ENCODE measurements at places on chromosomes 1 and 21.

DNA sequence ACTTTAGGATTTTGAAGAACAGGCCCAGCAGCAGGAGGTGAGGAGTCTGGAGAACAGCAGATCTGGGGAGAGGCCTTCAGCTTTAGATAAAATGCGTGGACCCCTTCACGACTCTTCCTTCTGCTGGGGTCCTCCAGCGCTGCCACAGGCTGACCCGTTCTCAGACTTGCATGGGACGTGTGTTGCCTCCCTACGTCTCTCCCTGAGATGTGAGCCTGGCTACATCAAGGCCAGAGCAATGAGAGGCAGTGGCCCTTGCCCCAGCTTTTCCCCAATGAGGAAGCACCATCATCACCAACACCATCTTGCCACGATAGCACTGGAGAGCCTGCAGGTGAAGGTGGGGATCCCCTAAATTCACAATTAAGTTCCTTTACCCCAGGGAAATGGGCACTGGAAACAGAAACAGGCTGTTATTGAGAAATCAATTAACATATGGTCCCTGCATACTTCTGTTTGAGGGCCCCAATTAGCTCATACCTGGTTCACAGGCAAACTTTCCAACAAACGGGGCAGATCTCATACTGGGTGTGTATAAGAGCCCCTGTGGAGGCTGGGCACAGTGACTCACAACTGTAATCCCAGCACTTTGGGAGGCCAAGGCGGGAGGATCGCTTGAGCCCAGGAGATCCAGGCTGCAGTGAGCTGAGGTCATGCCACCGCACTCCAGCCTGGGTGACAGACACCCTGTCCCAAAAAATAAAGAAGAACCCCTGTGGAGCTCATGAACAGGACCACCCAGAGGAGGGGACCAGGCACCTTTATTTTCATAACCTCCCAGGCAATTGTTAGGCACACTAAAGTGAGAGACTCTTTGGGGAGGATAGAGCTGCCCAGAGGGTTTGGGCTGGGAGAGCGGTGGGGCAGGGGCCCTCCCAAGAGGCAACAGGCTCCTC, 12.1 kb upstream of the ADAMTSL4 start:
- DNase-seq = no peak

- DNase-seq = no peak
Observed at GRCh38 chr1:203563291-203563690, 63.3 kb upstream of the ATP2B4 start.

DNA sequence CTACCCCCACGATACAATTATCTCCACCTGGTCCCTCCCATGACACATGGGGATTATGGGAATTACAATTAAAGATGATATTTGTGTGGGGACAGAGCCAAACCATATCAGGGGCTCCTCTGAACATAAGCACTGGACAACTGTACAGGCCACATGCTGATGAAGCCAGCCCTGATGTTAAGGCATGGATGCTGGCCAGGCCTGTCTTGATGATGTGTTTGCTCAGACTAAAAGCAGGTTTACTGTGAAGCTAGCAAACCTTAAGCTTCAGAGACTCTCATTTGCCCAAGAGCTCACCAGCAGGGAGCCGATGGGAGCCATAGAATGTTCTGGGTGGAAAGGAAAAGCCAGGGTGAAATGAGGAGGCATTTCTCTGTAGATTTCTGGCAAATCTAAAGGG, 135.3 kb upstream of the KCNK1 start:
- no peak for DNase-seq

DNA sequence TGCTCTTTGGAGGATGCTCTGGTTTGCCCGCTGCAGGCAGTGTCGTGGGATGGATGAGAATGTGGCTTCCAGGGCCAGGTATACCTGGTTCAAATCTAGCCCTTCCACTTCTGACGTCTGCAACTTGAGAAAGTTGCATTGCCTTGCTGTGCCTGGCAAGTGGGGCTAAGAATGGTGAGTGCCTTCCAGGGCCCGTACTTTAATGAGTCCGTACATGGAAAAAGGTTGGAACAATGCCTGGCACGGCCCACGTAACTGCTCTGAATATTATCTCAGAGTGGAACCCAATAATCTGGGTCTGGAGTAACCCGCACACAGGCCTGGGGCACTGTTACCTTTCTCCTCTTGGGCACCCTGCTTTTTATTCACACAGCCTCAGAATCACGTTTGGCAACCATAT, 146.7 kb upstream of the EDN2 start:
- no peak for DNase-seq

GRCh38 chr1:42266253-42267135, 68.5 kb downstream of the FOXJ3 start:
- DNase-seq = no peak

- no peak for DNase-seq
Observed at GRCh38 chr1:38580594-38580993, 279.0 kb downstream of the RRAGC start.

DNA sequence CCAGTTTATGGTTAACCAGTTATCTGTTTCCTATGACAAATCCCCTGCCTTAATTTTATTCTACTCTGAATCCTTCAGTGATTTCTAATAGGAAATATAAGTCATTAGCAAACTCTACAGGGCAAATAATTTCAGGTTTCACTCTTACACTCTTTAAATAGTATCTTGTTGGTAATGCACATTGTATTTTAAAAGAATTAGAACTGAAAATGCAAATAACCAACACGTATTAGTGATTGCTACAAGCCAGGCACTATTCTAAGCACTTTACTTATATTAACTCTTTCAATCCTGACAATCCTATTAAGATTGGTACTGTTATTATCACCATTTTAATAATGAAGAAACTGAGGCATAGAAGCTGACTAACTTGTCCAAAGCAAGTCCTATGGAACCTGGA, 48.3 kb upstream of the LHX8 start:
- DNase-seq = no peak

DNA sequence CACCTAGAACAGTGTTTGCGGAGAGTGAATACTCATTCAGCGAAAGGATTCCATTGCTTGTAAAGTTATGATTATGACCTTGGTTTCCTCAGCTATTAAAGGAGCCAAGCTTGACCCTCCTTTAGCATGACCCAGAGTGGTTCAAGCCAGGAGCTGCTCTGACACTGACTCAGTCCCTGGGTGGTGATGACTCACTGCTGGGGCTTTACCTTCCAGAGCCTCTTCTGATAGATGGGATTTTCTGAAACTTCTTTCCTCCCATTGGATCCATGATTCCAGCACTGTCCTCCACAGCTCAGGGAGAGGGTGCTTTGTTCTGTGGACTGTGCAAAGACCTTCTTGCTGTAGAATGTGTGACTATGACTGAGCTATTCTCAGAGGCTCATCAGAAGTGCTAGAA, 77.4 kb downstream of the S1PR1 start:
- DNase-seq = no peak

GRCh38 chr1:233582439-233582838, 31.5 kb upstream of the KCNK1 start:
- DNase-seq = no peak

DNA sequence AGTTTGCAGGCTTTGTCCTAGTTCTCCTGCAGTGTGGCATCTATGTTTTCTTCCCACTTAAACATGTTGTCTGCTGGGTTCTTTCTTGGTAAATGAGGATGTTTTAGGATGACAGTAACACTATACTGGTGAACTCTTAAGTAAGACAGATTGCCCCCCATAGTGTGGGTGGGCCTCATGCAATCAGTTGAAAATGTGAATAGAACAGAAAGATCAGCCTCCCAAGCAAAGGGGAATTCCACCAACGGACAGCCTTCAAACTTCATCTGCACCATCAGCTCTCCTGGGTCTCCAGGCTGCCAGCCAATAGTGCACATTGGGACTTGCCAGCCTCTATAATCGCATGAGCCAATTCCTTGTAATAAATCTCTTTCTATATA, 10.7 kb upstream of the TARBP1 start:
- DNase-seq = no peak

DNA sequence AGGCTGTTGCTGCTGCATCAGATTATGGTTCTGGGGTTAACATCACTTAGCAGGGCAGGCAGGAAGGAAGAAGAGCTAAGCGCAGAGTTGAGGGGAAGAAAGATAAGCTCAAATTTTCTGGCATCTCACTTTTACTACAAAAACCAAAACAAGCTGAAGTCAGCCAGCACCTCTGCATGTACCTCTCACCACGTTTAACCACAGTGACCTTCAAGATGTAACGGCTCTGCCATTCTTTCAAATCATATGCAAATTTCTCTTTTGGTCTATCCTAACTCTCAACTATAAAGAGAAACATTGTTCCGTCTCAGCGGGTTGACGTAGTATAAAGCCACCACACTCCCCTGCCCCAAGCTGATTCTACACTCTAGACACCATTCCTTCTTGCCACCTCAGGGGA, 154.4 kb downstream of the OMA1 start:
- no peak for DNase-seq

- DNase-seq = peak; percentile 65
Observed at GRCh38 chr21:16194095-16194787, 464.5 kb downstream of the USP25 start.

DNA sequence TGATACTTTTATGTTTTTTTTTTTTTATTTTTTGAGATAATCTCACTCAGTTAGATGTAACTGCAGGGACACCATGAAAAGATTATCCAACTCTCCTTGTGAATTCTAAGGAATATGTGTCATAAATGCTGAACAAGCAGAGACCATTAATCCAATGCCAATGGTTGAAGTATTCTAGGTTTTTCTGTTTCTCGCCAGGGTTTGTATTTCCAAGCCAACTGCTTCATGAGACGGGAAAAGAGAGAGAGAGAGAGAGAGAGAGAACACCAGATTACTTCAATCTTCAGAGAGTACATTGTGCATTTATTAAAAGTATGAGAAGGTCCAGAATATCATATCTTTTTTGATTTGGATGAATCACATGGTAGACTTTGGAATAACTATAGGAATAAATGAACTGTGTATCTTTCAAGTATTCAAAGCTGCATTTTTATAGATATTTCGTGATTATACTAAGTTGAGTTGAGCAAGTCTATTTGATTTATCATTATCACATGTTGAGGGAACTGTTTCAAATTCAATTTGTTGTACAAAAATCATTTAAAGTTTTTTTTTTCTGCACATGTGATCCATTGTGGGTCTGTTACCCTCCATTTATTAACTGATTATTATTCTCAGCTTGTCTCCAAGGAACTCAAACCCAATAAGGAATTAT, 108.4 kb downstream of the PLA2G4A start:
- DNase-seq = no peak
